ENCODE measurements at places on chromosomes 11 and 22.

GRCh38 chr11:114310095-114310494, 13.9 kb downstream of the NNMT start:
- DNase-seq = no peak

GRCh38 chr11:117417856-117418255, 90.2 kb downstream of the CEP164 start:
- DNase-seq = no peak

- peak; percentile 68 for DNase-seq
These were observed at the start of gene UBE2L6 for GRCh38 chr11:57567515-57568329. Gene UBE2L6 (minus strand): TSS chr11:57567672. CDS start chr11:57567611, 61 bp downstream.

GRCh38 chr11:113084297-113084696, 123.1 kb downstream of the NCAM1 start:
- DNase-seq = no peak

DNA sequence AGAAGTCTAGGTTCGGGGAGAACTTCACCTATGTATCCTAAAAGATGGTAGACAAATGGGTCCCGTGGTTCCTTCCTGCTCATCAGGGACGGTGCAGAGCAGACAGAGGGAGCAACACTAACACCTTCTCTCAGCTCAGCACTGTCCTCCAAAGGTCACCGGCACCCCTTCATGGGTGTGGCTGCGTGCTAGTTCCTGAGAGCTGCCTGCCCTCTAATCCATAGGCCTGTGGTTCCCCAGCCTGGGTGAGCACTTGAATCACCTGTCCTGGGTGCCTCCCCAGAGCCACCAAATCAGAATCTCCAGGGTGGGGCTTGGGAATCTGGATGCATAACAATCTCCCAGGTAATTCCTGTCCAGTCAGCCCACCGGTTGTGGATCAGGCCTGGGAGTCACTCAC, 113.9 kb upstream of the TMEM45B start:
- DNase-seq = no peak

DNA sequence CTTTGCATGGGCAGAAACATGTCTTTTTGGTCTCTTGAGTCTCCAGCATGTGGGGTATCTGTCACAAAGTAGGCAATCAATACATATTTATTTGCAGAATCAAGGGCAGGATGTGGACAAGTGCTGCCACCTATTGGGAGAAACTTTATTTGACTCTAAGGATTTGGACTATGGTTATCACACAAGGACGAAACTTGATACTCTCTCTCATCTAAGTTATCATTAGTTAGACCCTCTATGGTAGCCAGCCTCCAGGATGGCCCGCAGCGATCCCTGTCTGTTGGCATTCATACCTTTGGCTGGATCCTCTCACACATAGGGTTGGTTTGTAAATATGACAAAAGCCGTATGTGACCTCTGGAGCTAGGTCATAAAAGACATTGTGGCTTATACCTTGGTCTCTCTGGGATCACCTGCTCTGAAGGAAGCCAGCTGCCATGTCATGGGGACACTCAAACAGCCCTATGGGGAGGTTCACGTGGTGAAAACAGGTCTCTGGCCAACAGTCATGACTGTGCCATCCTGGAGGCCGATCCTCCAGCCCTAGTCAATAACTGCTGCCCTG, 1.1 kb upstream of the FBXO7 start:
- DNase-seq = peak; percentile 34

Measured in activated CD4-positive, alpha-beta T cell treated with anti-CD3 and anti-CD28 coated beads, Interleukin-2, amount 50 U/mL, for 48 hours (primary cell).